ENCODE measurements at places on chromosomes 1 and 21.

GRCh38 chr1:207861442-207862177 is 49.3 kb downstream of the CD34 start:
- no peak for DNase-seq

DNA sequence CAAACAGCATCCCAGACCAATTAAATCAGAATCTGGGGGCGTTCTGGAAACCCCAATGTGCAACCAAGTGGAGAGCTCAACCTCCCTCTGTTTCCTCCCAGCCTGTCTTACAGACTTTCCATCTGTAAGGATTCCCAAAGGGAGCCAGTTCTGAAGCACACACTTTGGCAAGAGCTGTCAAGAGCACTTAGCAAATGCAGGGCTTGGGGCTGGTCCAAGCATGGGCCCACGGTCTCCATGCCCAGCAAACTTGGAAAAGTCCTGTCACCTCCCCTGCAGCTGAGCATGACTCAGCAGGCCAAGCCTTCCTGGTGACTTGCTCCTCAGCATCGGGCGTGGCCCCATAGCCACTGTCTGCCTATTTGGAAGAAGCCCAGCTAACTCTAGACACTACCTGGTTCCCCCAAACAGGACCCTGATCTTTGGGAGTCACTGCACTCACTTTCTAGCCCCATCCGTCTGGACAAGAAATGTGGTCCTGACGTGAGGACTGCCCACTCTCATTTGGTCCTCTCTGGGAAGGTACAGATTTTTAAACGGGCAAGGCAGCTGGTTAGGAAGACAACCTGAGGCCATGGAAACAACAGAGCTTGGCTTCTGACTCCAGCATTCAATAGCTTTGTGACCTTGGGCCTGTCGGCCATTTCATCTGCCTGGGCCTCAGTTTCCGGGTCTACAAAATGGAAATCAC is 16.9 kb downstream of the SLC2A1 start:
- DNase-seq: peak; percentile 70

GRCh38 chr1:36918604-36919003 is 115.7 kb downstream of the GRIK3 start:
- DNase-seq: no peak

DNA sequence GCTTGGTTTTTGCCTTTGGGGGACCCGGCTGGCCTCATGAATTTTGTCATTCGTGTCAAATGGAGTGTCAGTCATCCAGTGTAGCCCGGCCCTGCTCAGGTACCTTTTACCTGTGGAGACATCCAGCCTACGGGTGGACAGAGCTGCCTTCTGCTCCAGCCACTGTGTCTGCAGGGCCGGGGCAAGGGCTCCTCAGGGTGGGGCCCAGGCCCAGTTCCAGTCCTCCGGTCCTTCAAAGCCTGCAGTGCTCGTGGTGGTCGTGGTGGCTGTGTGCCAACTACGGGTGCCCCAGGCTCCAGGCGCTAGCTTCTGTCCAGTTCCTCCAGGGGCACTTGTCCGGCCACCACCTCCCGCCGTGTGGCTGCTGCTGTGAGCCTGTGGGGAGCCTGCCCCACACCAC is 54.8 kb downstream of the TRIM11 start:
- DNase-seq: no peak

GRCh38 chr21:21898801-21899200 is 900.6 kb downstream of the NCAM2 start:
- no peak for DNase-seq

DNA sequence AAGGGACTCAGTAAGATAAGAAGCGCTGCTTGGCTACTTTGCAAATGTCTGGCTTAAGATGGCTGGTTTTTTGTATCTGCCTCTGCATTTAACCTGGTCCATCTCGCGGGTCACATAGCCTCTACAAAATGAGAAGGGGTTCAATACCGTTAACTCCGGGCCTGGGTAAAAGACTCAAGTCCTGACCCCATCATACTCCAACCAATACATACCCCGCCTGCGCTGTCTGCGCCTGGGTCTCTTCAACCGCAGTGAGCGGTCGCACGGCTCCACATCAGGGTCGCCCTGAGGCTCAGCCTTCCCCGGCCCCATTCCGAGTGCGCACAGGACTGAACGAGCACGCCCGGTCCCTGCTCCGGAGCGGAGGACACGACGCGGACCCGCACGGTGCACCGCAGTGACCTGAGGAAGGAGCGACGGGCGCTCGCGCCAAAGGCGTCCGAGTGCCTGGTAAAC is 558 bp upstream of the PGD start:
- no peak for DNase-seq

DNA sequence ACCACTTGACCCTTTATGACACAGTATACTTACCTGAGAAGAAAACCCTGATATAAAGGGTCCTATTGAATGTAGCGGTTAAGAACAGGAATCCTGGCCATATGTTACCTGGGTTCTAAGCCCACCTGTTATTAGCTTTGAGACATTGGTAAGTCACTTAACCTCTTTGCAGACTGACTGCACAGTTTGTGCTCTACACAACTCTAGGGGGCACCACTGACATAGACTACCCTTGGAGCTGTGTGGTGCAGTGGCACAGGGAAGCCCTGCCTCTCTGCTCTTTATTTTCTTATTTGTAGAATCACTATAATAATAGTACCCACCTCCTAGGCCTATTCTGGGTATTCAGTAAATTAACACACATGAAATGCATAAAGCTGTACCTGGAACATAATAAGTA is 165.6 kb downstream of the C1orf94 start:
- no peak for DNase-seq

DNA sequence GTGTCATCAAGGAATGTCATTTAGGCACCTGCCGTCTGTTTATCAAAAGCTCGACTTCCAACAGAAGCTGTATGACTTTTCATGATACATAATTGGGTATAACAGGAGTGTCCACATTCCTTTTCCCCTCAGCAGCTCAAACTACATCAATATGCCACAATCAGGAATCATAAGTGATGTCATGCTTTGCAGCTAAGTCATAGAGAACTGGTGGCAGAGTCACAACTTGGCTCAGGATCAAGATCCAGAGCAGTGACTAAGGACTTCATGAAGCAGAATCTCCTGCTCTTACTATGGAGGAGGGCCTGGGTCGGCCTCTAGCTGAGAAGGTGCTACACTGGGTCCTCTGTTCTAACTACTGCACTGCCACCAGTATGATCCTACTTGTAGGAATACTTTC is 36.5 kb upstream of the AGBL4 start:
- DNase-seq: no peak

DNA sequence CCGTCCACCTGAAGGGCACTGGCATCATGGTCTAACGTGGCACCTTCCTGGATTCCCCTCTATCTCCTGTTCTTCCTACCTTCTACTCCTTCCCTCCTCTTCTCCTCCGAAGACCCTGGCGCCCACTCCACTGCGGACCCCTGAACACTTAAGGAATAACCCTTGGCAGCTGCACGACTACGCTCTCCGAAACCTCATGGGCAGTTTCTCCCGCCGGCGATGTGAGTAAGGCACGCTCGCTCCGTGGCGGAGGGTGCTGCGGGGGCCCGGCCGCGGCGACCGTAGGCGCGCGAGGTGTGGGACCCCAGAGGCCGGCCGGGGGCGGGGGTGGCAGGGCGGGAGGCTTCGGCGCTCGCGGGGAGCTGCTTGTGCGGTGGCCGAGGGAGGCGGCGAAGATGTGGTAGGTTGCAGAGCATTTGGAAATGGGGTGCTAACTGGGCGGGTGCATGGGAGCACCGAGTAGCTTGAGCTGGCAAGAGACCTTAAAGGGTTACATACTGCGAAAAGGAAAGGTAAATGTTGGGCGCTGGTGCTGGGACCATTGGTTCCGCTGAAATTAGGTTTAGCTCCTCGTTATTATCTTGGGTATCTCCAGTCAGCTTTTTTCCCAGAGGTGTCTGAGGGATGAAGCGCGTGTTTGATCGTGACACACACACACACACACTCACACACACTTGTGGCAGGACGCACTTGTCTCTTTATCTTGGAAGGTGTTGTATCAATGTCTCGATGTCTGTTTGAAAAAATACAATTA is 876 bp downstream of the LRRC7 start:
- DNase-seq: peak; percentile 26

GRCh38 chr21:25494804-25495203 is 112.5 kb downstream of the MRPL39 start:
- no peak for DNase-seq

- DNase-seq: peak; percentile 92
Measured at GRCh38 chr1:226083302-226084101, 21.0 kb downstream of the H3-3A start.

GRCh38 chr1:85311818-85312217 is 35.4 kb upstream of the BCL10 start:
- DNase-seq: no peak

DNA sequence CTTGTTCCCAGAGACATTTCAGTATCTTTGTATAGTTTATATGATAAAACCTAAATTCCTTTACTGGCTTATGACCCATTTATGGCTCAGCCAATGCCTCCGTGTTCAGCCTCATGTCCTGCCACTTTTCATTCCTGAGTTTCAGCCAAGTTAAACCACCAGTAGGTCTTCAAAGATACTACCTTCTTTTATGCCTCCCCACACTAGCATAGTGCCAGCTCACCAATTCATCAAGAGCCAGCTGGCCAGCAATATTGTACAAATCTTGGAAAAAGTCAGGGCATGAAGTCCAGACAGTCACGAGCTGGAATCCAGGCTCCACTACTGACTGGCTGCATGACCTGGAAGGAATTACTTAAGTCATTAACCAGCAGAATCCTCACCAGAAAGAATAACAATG is 446.0 kb downstream of the GPATCH2 start:
- DNase-seq: no peak

DNA sequence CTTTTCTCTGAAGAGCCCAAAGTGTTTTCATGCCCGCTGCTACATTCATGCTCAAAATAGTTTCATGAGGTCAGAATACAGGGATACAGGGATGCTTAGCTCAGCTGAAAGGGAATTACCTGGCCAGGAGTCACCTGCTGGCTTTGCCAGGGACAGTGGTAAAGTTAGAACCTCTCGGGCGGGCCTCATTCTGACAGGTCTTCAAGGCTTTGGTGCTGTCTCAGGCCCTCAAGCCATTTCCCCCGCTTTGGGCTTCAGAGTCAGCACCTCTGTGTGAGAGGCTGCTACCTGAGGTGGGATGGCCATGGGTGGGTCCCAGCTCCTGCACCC is 5.5 kb downstream of the RASSF5 start:
- no peak for DNase-seq

DNA sequence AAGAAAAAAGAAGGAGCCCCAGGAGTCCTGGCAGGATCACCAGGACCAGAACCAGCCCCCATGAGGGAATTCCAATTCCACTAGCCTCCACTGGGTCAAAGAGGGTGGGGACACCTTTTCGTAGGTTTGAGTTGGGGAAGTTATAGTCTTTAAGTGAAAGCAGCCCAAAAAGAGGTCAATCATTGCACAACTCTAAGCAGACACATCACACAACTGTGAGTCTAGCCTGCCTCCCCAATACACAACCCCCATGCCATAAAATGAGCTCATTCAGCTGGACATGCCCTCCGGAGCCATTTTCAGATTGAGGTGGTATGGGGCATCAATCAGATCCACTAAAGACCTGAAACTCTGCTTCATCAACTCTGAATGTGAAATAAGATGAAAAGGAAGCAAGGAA is 179.9 kb downstream of the NPHP4 start:
- no peak for DNase-seq

DNA sequence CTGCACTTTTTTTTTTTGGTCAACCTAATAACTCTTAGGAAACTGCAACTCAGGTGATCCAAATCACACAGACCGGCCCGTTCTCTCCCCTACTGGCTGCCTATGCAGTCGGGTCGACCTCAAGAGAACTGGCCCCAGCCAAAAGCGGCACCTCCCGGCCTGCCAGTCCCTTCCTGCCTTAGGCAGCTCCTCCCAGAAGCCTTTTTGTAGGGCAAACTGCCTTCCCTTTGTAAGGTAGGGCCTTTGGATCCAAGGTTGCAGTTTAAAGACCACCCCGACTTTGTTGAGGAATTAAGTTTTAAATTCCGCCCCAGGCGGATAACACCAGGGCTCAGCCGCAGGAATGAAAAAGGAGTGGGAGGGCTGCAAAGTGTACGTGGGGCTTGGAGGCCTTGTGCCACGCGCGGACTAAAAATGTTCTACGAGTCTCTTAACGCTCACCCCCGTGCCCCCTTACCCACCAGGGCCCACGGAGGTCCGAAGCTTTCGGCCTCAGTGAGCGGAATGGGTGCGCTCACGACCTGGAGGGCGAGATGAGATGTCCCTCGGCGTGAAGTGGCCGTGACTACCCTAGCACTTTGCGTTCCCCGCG is 642 bp upstream of the ST3GAL3 start:
- no peak for DNase-seq
